H9 (cell line): ENCODE measurements at places on chromosomes 1 and 21. TPM values are rescaled to one million over a fixed set of nuclear protein-coding genes. Genes with fewer than 3 reads are reported as not detected.

The PWP2 gene
- total RNA-seq: 6.0 and 6.3 TPM in 2 replicates

The DNALI1 gene
- 18.0 and 18.9 TPM in 2 replicates for total RNA-seq

The KIF17 gene
- 3.4 and 5.1 TPM in 2 replicates for total RNA-seq

The RIMKLA gene
- total RNA-seq: 4.7 and 6.2 TPM in 2 replicates

The PRR9 gene
- not detected in 2 replicates for total RNA-seq

The TFF2 gene
- not detected in 2 replicates for total RNA-seq

The IVNS1ABP gene
- total RNA-seq: 104 and 110 TPM in 2 replicates

The DHRS3 gene
- total RNA-seq: 52.2 and 54.5 TPM in 2 replicates

The OR10J1 gene
- total RNA-seq: not detected in 2 replicates

The VASH2 gene
- 76.1 and 79.5 TPM in 2 replicates for total RNA-seq

The SLAMF1 gene
- total RNA-seq: not detected in 2 replicates

The CPT2 gene
- 28.9 and 33.2 TPM in 2 replicates for total RNA-seq

The NHLH1 gene
- 1.3 and 1.5 TPM in 2 replicates for total RNA-seq

The SMAP2 gene
- 8.2 and 8.7 TPM in 2 replicates for total RNA-seq

The NUP210L gene
- total RNA-seq: 0.04 TPM in 1 of 2 replicates, not detected in the other

The SPATA46 gene
- not detected in 2 replicates for total RNA-seq

The RAB7B gene
- 0.68 and 0.83 TPM in 2 replicates for total RNA-seq

The HSD3B1 gene
- total RNA-seq: not detected in 2 replicates

The IL20 gene
- total RNA-seq: not detected in 2 replicates
